Transverse colon (tissue), 4 donors: ENCODE measurements at places on chromosomes 1 and 21. TPM values are rescaled to one million over a fixed set of nuclear protein-coding genes. Genes with fewer than 3 reads are reported as not detected.

GRCh38 chr1:230228236-230228897 lies 161.3 kb downstream of the GALNT2 start:
- no peak overlapping the region for H3K27ac ChIP-seq
- no peaks in the 10 kb centered on the region for H3K36me3 ChIP-seq
- H3K4me1 ChIP-seq, result peaks cover 14% of the 10 kb centered on the region

DENND2C gene
- total RNA-seq, result 1.6 TPM

ALDH4A1 gene
- total RNA-seq, result 6.0 TPM

- no peaks in the 10 kb centered on the region for H3K36me3 ChIP-seq
- H3K4me1 ChIP-seq, result peaks cover 3% of the 10 kb centered on the region
- no peak for DNase-seq
- no peaks in the 10 kb centered on the region for H3K27me3 ChIP-seq
- H3K27ac ChIP-seq, result no peak overlapping the region
Observed at GRCh38 chr1:207981976-207982375, 71.1 kb upstream of the CD34 start.

- no peak overlapping the region for H3K4me3 ChIP-seq
- peaks cover 7% of the 10 kb centered on the region for H3K4me1 ChIP-seq
- no peaks in the 10 kb centered on the region for H3K27me3 ChIP-seq
- no peak overlapping the region for H3K27ac ChIP-seq
- DNase-seq, result peak; percentile 15
Observed at GRCh38 chr1:247358920-247359319, 27.3 kb upstream of the ZNF496 start.

GRCh38 chr1:83818916-83819315 lies 180.0 kb downstream of the TTLL7 start:
- H3K36me3 ChIP-seq, result no peaks in the 10 kb centered on the region
- DNase-seq, result peak; percentile 35
- no peaks in the 10 kb centered on the region for H3K4me1 ChIP-seq
- no peaks in the 10 kb centered on the region for H3K27me3 ChIP-seq
- no peak overlapping the region for H3K4me3 ChIP-seq

GRCh38 chr1:160818207-160818937 lies 22.4 kb downstream of the LY9 start:
- DNase-seq, result no peak
- no peaks in the 10 kb centered on the region for H3K36me3 ChIP-seq
- H3K27me3 ChIP-seq, result no peaks in the 10 kb centered on the region
- no peak overlapping the region for H3K27ac ChIP-seq
- no peak overlapping the region for H3K4me3 ChIP-seq

- no peak overlapping the region for H3K27ac ChIP-seq
- no peaks in the 10 kb centered on the region for H3K36me3 ChIP-seq
- peaks cover 10% of the 10 kb centered on the region for H3K4me1 ChIP-seq
- no peaks in the 10 kb centered on the region for H3K27me3 ChIP-seq
- no peak for DNase-seq
Observed at GRCh38 chr1:212554401-212554800, 54.2 kb upstream of the ATF3 start.

GRCh38 chr21:30153697-30154340 lies 12.8 kb downstream of the CLDN17 start:
- no peak for DNase-seq
- no peaks in the 10 kb centered on the region for H3K27me3 ChIP-seq
- H3K4me3 ChIP-seq, result no peak overlapping the region
- H3K4me1 ChIP-seq, result no peaks in the 10 kb centered on the region

GRCh38 chr1:28887835-28888682 lies 26.3 kb upstream of the EPB41 start:
- peak overlapping the region; percentile 100 for H3K4me3 ChIP-seq
- DNase-seq, result peak; percentile 55
- H3K27ac ChIP-seq, result peak overlapping the region; percentile 87
- H3K4me1 ChIP-seq, result peaks cover 22% of the 10 kb centered on the region
- no peaks in the 10 kb centered on the region for H3K27me3 ChIP-seq
- H3K36me3 ChIP-seq, result no peaks in the 10 kb centered on the region

TBX15 gene
- total RNA-seq, result 0.32 TPM

DNA sequence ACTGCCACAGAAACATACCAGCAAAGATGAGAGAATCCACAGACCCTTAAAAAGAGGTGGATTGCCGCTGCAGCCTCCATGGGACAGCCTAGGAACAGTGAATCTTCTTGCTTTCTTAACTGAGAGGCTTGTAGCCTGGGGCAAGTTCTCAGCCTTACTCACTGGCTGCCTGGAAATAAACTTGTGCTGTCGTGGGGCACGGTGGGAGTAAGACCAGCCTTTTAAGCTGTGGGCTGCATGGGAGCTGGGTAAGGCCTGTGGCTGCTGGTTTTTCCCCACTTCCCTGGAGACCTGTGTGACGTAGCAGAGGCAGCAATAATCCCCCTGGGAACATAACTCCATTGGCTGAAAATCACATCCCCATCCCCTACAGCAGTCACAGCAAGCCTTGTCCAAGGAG lies 30.8 kb downstream of the CD2 start:
- DNase-seq, result no peak
- H3K36me3 ChIP-seq, result no peaks in the 10 kb centered on the region
- H3K4me1 ChIP-seq, result no peaks in the 10 kb centered on the region
- no peak overlapping the region for H3K27ac ChIP-seq
- H3K27me3 ChIP-seq, result no peaks in the 10 kb centered on the region

GRCh38 chr1:246579818-246580217 lies 13.6 kb downstream of the CNST start:
- DNase-seq, result no peak
- H3K4me3 ChIP-seq, result no peak overlapping the region
- H3K36me3 ChIP-seq, result no peaks in the 10 kb centered on the region
- H3K27me3 ChIP-seq, result no peaks in the 10 kb centered on the region

KRTAP11-1 gene
- not detected for total RNA-seq

- H3K27me3 ChIP-seq, result no peaks in the 10 kb centered on the region
- no peaks in the 10 kb centered on the region for H3K4me1 ChIP-seq
- H3K36me3 ChIP-seq, result no peaks in the 10 kb centered on the region
- DNase-seq, result no peak
- H3K4me3 ChIP-seq, result no peak overlapping the region
Observed at GRCh38 chr1:232655028-232655745, 25.3 kb upstream of the SIPA1L2 start.
